ENCODE measurements at places on chromosomes 11 and 22.
A peak's percentile ranks its signal among the peaks of the same experiment; 100 is the strongest.

DNA sequence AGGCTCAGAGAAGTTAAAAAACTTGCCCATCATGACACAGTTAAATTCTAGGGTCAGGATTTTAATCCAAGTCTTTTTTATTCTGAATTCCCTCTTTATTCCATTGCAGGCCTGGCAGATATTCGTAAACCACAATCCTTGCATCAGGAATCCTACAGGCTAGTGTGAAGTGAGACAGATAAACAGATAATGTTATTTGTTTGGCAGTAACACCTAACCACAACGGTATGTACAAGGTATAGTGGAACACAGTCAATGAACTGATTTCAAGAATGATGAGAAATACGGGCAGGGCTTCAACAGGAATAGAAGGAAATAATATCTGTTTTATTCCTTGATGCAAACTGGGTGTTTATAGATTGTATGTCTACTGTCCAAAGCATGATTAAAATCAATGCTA is 32.0 kb upstream of the NARS2 start:
- no peak for DNase-seq

GRCh38 chr11:63488789-63489188 is 2.2 kb downstream of the PLAAT5 start:
- DNase-seq, result no peak

- peak; percentile 31 for DNase-seq
These were observed 1.3 kb upstream of the OR8D1 start for GRCh38 chr11:124315052-124315451.

DNA sequence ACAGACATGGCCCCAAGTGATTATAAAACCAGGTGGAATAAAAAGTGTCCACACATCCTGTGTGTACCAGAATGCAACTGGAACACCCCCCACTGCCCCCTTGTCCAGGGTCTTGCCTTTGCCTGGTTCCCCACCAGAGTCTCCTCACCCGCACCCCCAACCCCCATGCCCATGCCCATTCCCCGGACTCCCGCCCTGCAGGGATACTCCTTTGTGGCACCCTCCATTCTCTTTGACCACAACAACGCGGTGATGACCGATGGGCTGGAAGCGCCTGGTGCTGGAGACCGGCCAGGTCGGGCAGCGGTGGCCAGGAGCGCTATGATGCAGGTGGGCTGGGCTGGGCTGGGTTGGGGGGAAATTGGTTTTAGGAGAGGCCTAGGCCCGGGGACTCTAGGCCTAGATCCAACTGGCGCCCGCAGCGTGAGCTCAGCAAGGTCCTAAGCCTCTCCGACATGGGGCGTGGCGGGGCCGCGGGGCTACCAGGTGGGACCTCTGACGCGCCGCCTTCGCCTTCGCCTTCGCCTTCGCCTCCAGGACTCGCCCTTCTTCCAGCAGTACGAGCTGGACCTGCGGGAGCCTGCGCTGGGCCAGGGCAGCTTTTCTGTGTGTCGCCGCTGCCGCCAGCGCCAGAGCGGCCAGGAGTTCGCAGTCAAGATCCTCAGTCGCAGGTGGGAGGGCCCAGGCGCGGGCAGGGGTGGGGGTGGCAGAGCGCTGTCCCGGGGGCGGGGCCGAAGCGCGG is 9.1 kb downstream of the RPS6KA4 start:
- DNase-seq, result no peak

DNA sequence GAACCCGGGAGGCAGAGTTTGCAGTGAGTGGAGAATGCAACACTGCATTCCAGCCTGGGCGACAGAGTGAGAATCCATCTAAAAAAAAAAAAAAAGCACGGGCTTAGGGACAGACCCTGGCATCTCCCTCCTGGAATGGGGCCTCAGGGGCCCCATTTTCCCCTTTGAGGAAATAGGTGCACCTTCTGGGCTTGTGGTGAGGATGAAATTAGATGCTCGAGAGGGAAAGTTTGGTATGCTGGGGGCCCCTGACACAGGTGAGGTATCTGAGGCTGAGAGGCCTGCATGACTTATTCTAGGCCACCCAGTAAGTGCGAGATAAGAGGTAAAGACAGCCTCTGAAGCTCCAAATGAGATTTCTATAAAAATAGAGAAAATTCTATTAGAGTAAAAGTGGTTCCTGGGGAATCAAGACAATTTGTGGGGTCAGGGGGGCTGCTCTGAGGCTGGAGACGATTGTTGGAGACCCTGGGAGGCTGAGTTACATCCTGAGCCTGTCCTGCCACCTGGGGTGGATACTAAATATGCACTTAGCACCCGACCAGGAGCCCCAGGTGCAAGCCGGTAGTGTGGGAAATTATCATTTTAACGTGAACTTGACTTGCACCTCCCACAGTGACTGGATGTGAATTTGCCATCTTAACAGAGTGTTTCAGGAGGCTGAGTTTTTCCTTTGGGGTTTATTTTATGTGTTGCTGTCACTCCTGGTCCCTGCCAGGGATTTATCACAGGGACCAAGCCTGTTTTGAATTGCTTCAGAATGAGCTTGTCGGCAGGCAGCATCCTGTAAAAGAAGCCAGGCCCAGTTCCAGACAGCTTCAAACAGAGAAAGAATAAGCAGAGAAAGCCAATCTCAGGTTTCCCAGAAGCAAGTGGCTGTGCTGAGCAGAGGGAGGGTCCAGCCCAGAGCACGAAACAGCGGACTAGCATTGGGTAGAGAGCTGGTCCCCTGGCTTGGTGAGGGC is 48.4 kb upstream of the TSKU start:
- DNase-seq, result no peak

DNA sequence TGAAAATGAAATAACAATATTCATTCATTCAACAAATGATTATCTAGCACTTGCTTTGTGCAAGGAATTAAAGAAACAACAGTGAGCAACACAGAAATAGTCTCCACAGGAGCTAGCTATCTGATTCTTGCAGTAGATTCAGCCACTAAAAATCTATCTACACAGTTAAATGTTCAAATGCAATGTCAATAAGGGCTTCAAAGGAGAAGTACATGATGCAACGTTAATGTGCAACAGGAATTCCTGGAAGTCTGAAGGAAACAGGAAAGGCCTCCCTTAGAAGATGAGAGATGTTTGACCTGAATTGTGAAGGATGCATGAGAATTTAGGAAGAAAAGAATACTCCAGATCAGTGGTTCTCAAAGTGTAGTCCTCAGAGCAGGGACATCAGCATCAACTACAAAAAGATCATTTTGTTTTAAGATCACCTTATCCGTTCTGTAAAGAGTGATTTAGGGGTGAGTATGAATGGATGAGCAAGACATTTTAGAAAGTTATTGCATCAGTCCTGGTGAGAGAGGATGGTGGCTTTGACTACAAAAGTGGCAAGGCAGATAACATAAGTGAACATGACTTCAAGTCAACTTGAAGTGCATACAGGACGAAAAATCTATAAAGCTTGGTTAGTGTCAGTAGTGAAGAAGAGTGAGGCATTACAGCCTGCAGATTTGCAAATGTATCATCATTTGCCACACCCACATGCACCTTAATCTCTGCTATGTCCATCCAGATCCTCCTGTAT is 96.0 kb downstream of the ETS1 start:
- no peak for DNase-seq

GRCh38 chr22:42170946-42171345 is 40.3 kb upstream of the CYP2D6 start:
- DNase-seq, result no peak

DNA sequence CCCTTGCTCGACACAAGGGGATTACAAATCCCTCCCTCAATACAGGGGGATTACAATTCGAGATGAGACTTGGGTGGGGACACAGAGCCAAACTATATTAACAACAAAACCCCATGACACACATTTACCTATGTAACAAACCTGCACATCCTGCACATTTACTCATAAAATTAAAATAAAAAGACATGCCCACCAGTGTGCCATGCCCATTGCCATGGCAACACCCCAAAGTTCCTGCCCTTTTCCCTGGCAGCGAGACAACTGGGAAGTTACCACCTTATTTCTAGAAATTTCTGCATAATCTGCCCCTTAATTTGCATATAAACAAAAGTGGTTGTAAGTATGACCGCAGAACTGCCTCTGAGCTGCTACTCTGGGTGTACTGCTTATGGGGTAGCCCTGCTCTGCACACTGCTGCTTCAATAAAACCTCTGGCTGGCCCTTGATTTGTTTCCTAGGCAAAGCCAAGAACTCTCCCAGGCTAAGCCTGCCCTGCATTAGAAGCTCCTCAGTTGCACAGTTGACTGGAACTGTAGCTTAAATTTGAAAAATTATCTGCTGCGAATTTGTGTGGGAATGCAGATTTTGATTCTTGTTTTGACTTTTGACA is 8.6 kb upstream of the INCENP start:
- DNase-seq, result no peak

- peak; percentile 85 for DNase-seq
These were observed 19.7 kb upstream of the DNAJB13 start for GRCh38 chr11:73931039-73931645.

DNA sequence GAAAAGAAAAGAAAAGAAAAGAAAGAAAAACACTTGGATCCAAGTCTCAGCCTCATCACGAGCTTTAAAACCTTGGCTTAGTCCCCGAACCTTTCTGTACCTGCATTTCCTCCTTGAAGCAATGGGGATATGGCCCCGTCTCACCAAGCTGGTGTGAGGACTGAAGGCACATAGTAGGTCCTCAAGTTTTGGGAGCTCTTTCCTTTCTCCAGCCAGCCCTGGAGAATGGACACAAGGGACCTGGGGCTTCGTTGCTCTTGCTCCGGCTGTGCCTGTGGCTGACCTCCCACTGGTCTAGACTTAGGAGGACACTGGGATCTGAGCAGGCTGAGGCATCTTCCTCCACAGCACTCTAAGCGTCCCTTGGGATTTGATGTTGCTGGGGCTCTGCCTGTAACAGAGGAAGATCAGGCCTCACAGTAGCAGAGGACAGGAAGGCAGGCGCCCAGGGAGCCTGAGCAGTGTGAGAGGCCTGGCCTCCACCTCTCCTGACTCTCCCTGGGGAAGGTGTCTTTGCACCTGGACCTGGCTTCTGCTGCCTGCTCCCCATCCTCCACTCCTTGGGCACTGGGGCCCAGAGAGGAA is 32.8 kb downstream of the KCNC1 start:
- peak; percentile 26 for DNase-seq

DNA sequence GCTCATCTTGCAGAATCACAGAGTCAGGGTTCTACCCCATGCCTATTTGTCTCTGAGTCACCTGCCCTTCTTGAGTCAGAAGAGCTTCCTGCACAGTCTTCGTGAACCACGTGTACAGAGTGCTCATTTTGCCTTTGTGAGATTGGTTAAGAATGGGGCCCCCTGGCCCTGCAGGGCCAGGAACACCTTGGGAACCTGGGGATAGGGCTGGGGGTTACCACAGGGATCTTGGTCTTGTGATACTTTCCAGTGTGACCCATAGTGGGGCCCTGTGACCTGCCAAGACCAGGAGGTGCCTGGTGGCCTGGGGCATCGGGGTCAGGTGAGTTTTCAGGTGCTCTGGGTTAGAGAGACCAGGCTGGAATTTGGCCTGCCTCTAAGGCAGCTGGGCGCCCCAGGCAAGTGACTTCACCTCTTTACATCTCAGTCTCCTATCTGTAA is 9.4 kb downstream of the TMPRSS13 start:
- peak; percentile 10 for DNase-seq

GRCh38 chr11:85665733-85666132 is 804 bp upstream of the CREBZF start:
- peak; percentile 44 for DNase-seq

GRCh38 chr11:78080818-78081495 is 1.3 kb upstream of the NDUFC2 start:
- peak; percentile 15 for DNase-seq

DNA sequence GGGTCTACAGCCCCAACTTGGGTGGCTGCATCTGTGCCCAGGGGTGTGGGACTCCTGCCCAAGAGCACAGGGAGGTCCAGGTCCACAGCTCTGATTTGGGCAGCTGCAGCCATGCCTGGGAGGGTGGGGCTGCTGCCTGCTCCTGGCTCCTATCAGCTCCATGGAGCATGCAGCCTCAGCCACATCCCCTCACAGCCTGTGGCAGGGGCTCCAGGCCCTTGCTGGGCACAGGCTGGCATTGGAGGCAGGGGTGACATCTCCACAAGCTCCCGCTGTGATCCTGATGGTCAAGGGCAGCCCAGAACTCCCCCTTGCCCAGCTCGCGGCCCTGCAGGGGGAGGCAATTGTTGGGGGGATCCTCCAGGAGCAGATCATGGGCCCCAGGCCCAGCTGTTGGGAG is 6.3 kb upstream of the OR56A4 start:
- no peak for DNase-seq

DNA sequence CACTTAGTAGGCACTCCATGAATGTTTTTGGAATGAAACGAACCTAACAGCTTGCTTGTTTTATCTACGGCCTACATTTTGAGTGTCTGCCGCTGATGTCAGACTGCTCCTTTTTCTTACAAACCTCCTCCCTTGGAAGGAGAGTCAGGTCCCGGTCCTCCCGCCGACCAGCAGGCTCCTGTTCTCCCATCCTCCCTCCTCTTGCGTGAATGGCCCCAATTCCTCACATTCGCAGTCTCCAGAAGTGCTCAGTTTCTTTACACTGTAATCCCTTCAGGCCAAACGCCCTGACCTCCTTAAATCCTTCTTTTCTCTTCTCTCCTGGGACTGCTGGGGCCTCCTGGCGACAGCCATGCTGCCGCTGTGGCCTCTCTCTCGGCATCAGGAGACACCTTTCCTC is 82.6 kb upstream of the CSNK2A3 start:
- no peak for DNase-seq

- DNase-seq, result no peak
These were observed 8.7 kb downstream of the CAPN5 start for GRCh38 chr11:77075425-77075905.

DNA sequence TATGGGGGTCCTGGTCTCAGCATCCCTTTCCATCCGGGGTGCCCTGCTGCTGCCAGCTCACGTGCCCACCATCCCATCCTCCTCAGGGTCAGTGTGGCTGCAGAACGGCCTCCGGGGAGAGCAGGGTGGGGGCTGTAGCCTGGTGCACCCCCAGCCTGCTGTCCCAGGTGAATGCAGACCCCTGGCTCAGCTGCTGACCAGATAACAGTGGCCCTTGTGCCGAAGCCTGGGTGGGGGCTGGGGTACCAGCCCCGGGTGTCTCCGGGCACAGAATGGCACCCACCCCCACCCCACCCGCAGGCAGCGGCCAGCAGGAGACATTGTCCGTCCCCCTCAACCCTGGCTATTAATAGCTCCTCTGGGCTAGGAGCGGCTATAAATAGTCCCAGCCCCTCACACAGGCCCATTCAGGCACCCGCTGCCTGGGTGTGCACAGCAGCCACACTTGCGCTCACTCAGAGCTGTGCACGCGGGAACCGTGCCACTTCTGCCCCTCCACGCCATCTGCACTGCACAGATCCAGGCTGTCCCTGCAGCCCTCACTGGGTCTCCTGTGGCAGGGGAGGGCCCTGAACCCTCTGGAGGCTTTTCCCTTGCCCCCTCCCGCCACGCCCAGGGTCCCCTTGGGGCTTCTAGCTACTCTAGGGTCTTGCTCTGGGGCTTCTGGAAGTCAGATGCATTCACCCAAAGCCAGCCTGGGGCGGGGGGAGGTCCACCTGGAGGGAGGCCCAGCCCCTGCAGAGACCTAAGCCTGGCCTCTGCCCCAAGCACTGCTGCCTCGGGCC is 18.7 kb downstream of the CRELD2 start:
- DNase-seq, result no peak

DNA sequence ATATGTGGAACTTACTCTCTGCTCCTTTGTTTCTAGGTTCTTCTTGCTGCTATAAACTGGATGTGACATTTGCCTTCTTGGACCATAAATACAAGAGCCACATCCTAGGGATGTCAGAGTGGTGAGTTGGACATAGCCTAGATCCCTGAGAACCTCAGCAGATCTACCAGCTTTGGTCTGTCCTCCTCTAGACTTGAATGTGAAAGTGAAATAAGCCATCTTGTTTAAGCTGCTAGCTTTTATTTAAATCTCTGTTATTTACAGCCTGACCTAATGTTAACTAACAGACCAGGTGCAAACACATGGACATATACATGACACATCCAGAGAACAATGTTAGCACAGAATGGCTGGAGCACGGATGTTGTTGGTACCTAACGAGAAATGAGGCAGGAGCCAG is 36.0 kb downstream of the SLN start:
- no peak for DNase-seq

Measured in fibroblast of mammary gland (primary cell).